AG10803 (cell line): ENCODE measurements at places on chromosomes 16 and 17.
A peak's percentile ranks its signal among the peaks of the same experiment; 100 is the strongest.

GRCh38 chr16:72948238-72948829 lies 99.6 kb downstream of the ZFHX3 start:
- DNase-seq: no peak

DNA sequence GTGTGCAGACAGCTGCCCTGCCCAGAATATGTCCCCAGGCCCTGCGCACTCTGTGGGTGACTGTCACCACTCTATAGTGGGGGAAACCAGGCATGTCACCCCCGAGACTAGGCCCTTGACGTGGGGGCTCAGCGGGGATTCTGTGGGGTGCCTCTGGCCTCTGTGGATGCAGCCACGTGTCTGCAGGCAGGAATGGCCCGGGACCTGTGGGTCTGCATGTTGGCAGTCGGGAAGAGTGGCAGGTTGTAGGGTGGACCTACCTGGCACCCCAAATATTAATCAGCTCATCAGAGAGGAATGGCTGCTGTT lies 954 bp downstream of the IL32 start:
- no peak for DNase-seq

GRCh38 chr16:520847-521246 lies 6.7 kb upstream of the CAPN15 start:
- DNase-seq: no peak

GRCh38 chr17:59067756-59068155 lies 38.9 kb downstream of the TRIM37 start:
- no peak for DNase-seq

DNA sequence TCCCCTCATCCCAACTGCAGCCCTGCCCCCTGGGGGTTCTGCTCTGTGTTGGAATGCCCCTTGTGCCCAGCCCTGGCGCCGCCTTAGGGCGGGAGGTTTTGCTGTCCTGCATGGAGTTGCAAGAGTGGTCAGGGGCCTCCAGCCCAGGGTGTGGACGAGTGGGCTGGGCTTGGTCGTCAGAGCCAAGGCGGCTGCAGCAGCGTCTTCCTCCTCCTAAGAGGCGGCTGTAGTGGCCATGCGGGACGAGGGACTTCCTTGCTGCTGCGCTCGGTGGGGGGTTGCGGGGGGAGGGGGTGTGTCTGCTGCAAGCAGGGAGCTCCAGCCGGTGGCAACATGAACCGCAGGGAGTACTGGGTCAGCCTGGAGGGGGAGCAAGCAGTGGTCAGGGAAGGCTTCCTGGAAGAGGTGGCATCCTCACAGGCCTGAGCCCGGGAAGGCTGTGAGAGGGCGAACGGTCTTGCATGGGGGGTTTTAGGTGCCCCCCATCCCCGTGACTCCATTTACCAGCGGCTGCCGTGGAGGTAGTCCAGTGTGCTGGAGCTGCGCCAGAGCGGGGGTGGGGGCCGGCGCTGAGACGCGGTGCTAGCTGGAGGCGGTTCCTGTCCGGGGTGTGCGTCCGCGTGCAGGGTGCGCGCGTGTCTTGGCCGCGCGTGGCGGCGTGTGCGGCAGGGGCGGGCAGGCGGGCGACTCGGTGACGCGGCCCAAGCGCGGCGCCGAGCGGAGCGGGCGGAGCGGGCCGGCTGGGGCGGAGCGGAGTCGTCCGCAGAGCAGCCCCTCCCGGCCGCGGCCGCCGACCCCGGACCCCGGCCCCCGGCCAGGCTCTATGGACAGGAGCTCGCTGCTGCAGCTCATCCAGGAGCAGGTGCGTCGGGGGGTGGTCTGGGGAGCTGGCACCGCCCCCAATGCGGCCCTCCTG lies at the start of gene RHBDL1:
TSS of gene RHBDL1 (plus strand) at position 704 of the 916 bp plus-strand sequence. CDS start at position 824, 120 bp downstream.
- DNase-seq: peak; percentile 29

DNA sequence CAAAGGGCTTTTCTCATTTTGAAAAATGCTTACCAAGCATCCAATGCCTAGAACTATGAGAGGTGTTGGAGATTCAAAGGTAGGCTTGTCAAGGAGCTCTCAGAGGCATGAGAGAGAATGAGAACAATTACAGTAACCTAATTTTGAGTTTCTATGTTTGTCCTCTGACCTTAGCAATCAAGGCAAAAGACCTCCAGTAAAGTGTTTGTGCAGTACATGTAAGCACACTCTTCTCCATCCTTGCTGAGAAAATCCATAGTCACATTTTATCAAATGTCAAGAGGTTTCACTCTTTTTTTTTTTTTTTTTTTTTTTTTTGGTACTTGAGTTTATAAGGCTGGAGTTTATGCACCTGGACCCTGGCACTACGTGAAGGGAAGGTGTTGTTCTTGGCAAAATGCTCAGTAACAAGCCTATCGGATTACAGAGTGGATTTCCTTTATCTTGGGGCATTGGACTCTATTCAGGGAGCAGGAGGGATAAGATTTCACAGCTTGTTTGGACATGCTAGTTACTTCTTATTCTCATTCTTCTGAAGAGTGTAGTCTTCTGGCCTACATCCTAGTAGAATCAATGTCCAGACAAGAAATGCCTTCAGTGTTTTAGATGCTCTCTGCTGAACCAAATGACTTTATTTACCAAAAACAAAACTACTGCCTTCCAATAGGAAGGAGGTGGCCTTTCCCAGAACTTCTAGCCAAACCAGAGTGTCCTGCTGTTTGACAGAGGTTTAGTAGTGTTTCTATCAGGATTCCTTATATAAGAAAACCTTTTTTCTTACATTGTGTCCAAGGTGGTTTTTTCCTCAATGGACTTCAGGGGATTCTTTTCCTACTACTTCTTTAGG lies 21.9 kb downstream of the KCNJ2 start:
- no peak for DNase-seq

GRCh38 chr17:69326377-69327059 lies 415 bp downstream of the ABCA5 start:
- peak; percentile 29 for DNase-seq

DNA sequence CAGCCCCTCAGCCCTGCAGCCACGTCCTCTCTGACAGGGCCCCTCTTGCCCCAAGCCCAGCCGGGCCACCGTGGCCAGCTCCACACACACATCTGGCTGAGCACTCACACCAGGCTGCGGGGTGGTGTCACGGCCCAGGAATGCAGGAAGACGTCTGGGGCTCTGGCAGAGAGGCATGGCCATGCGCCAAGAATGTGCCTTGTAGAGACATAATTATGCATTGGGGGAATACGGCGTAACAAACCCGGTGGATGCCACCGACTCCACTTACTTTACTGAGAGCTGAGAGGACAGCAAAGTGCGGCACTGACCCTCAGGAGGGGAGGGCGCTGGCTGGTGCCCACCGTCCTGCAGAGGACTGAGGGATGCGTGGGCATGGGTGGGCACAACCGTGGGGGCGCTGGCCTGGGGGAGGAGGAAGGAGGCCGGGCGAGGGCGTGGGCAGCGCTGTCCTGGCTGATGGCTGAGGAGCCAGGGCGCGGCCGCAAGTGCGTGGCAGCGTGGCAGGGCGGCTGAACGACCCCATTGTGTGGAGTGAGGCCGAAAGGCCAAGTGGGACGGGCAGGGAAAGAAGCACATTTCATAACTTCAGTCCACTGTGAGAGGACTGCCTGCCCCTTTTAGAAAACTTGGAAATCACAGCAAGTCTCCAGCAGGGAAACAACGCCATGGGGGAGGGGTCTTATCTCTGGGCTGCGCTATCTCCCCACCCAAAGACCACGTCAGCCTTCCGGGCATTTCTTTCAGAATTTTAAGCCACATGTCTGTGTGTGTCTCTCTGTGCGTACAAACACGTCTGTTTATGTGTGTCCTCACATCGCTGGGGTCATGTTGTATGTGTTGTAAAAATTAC lies 30.6 kb downstream of the METRNL start:
- DNase-seq: peak; percentile 99

DNA sequence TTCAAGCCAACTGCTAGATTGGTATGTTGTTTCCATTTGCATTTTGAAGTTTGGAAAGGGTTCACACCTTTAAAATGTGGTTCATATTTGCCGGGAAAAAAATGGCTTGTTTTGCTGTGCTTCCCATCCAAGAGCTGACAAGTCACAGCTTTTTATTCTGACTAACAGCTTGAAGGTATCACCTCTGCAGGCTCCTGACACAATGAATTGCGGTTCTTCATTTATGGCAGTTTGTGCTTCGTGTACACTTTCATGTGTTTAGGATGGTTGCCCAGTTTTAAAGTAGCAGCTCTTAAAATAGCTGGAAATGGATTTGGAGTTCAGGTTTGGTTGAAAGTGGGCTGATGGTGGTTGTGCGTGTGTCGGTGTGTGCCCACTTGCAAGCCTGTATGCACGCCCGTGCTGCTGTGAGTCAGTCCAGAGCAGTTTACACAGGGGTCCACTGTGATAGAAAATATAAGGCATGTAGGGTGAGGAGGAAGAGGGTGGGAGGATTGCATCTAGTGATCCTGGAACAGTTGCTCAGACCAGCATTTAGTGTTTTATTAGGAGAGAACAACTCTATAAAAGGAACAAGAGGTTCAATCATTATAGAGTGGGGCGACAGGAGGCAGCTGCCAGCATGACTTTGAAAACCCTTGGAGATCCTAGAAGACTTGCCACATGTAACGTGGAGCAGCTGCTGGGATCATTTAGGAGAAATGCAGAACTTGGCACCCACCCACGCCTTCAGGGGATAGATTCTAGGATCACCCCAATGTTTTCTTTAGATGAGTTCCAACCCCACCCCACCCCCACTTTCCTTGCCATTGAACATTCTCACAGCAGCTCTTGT lies 108.0 kb upstream of the TBX2 start:
- DNase-seq: no peak

- no peak for DNase-seq
Measured at GRCh38 chr16:88893127-88893968, 26.9 kb upstream of the PABPN1L start.

GRCh38 chr17:3763777-3764170 lies 37.2 kb downstream of the ITGAE start:
- DNase-seq: no peak

DNA sequence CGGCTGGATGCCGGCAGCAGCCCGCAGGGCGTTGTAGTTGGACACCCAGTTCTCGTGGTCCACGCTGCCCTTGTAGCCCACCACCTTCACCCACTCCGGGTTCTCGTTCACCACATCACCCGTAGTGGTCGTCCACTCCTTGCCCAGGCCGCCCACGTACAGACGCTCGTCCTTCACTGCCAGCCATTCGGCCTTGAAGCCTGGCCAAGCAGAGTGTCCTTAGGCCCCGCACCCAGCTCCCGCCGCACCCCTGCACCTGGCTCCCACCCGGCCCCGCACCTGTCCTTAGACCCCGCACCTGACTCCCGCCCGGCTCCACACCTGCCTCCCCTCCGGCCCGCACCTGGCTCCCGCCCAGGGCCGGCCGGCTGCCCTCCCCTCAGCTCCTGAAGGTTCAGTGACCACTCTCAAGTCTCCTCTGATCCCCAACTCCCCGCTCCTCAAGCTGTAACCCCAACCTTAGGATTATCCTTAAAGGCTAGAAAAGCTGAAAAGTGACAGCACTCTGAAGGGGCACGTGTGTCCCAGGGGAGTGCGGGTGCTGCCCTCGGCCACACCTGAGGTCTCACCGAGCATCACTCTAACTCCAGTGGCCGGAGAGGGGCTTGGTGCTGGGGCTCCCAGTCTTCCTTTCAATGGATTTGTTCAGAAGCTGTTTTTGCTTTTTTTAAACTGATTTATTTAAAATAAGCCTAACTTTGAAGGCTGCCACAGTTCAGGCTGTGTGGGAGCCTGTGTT lies 14.4 kb downstream of the CANT1 start:
- DNase-seq: no peak
